Naive thymus-derived CD4-positive, alpha-beta T cell (primary cell): ENCODE measurements at places on chromosomes 2 and 18.

DNA sequence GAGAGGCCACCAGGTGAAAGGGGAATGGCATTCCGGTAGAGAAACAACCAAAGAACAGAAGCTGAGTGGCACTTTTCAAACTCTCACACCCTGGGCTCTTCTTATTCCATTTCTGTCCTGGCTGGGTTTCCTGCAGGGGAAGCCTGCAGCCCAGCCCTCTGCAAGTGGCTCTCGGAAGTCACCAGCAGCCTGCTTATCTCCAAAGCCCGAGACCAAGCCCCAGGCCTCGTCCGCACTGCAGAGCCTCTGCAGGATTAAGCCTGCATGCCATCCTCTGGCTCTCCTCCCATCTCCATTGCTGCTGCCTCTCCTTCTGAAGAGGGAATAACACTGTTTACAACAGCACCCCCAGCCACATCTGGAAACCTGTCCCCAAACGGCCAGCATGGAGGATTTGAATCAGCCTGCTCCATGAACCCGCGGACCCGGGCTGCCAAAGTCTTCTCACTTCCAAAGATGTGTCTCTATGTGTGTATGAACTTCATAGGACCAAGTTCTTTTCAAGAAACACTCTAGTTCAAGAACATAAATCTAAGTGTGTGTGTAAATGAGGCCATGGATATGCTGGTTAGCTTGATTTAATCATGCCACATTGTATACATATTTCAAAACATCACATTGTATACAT lies 54.2 kb downstream of the DIPK1C start:
- H3K36me3 ChIP-seq: no peaks in the 10 kb centered on the region
- H3K27me3 ChIP-seq: no peaks in the 10 kb centered on the region
- no peak overlapping the region for H3K27ac ChIP-seq
- H3K4me3 ChIP-seq: no peak overlapping the region
- peaks cover 5% of the 10 kb centered on the region for H3K4me1 ChIP-seq

DNA sequence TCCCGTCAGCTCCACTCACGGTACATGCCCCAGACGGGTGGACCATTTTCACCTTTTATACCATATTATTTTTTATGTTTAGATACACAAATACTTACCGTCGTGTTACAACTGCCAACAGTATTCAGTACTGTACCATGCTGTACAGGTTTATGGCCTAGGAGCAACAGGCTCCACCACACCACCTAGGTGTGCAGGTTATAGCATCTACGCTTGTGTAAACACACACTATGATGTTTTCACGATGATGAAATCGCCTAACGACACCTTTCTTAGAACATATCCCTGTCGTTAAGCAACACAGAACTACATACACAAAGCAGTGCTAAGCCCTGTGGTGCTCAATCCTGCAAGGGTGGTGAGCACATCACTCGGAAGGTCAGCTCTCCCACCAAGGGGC lies 24.5 kb downstream of the NDUFA10 start:
- no peak overlapping the region for H3K27ac ChIP-seq
- DNase-seq: no peak
- H3K27me3 ChIP-seq: no peaks in the 10 kb centered on the region
- no peak overlapping the region for H3K4me3 ChIP-seq

DNA sequence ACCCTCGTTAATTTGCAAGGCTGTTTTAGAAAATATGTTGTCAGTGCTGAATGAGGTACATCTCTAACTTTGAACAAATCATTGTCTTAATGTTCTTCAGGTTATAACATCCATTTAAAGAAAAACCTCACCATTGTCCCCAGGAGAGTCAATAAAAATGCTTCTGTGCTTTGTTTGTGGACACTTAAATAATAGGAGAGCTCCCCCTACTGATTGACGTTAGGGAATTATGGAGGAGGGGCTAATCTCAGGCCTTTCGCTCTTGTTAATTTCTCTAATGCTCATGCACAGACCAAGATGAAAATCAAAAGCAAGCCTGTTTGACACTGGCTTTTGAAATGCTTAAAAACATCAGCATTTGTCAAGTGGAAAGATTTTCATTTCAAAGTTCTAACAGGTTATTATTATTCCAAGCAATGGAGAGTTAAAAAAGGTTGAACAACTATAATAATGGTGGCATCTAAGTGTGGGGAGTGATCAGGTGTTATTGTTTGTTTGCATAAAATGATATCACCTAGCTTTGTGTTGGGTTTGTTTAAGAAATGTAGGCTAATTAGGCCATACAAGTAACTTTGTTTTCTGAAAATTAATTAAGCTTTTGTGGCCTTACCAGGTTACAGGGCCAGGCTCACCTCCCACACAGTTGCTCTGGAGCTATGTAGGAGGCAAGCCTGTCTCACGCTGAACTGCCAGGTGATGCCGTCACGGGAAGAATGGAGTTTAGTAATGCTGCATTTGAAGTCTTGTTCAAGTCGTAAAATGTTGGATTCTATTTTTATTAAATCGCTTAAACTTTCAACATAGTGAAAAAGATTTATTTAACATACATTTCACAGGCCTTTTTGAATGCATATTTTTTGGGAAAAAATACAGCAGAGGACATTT lies 51.7 kb upstream of the SMIM21 start:
- no peaks in the 10 kb centered on the region for H3K27me3 ChIP-seq
- peak; percentile 54 for DNase-seq
- no peak overlapping the region for H3K27ac ChIP-seq
- no peaks in the 10 kb centered on the region for H3K4me1 ChIP-seq
- no peaks in the 10 kb centered on the region for H3K36me3 ChIP-seq
- no peak overlapping the region for H3K4me3 ChIP-seq

- H3K27ac ChIP-seq: peak overlapping the region; percentile 90
- H3K36me3 ChIP-seq: no peaks in the 10 kb centered on the region
- H3K4me1 ChIP-seq: peaks cover 20% of the 10 kb centered on the region
- H3K27me3 ChIP-seq: no peaks in the 10 kb centered on the region
These were observed 837 bp upstream of the ACSL3 start for GRCh38 chr2:222859786-222860612.
